ENCODE measurements at places on chromosomes 7 and 10.

DNA sequence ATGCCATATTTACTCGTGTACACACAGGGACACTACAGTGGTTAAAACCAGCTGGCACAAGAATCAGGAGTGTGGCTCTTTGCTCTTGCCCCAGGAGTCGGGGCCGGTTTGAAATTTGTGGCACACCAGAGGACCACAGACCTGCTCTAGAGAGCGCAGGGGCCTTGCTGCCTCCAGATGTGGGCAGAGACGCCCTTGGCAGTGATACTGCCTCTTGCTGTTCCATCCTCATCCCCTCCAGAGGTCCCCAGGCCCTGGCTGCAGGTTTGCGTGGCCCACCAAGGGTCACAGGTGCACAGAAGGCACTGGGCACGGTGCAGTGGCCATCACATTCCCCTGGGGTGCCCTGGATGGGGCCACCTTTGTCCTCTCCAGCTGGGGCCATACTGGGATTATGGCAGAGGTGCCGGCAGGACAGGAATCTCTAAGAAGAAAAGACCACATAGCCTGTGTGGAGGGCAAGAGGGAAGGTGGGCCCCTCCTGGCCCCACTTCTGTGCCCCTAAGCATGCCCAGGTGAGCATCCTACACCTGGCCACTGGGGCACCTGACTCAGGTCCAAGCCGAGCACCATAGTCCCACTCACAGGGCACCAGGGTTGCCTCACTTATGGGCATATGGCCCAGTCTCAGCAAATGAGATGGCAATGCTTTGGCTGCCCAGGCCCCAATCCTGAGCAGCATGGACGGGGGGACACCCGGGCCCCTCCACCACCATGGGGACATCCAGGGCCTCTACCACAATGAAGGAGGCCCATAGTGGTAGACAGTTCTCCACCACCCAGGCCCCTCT, 45.6 kb downstream of the FOXL3 start:
- DNase-seq, result no peak

DNA sequence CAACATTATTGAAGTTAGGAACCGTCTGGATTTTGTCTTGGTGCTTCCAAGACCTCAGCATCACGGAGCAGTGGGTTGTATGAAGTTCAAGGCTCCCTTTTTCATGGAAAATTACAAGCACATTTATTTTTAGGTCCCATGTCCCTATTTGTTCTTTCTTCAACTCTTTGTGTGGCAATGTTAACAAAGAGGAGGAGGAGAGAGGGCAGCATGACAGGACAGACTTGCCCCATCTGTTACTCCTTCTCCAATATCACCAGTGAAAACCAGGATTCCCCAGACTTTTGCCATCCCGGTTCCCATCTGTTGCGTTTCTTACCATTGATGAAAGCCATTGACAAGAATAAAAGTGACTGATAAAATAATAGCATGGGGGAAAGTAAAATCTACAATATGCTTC, 28.6 kb downstream of the EEPD1 start:
- DNase-seq, result no peak

GRCh38 chr10:91096274-91096673, 124.2 kb upstream of the PCGF5 start:
- no peak for DNase-seq

DNA sequence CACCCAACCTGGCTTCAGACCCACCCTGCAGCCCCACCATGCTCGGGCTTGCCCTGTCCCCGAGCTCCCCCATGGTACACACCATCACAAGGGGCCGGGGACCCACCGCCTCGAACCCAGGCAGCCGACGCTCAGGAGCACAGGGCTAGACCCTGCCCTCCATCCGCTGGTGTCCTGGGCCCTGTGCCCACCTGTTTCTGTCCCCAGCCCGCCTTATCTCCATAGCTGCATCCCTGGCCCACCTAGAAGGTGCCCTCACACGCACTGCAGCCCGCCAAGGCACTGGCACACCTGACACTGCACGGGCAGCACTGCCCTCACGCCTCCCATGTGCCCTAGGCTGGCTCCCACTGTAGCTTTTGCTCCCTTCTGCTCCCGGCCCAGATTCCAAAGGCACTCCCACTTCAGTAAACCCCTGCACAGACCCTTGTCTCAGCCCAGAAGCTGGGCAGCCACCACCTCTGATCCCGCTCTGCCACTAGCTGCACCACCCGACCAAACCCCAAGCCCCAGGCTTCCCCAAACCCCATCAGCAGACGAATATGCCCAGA, 17.1 kb downstream of the YKT6 start:
- no peak for DNase-seq

DNA sequence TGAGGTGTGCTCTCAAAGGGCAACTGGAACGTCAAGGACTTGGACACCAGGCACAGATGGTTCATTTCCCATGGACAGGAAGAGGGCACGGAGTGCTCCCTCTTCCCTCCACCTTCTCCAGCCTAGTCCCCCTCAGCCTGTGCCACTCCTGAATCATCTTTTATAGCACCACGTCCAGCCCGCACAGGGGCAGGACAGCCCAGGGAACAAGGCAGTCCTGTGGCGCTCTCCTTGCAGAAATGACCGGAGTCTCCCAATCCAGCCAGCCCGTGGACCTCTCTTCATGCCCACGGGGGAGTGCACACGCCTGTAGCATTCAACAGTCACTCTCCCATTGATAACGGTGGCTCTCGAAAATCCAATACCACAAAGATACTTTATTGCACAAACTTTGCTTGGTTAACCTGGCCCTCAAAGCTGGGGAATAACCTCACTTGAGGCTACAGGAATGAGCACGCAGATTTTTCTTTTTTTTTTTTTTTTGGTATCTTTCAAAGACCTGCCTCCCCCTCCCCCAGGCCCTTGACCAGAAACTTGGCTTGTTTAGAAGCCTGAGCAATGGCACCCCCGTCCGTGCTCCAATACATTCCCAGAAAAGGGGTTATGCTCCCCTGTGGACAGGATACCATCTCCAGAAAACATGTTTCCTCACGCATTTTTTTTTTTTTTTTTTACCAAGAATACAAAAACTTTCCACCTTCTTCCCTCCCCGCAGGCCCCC, 733 bp downstream of the PRKCQ start:
- DNase-seq, result no peak

GRCh38 chr7:94039368-94040035, 35.3 kb upstream of the BET1 start:
- DNase-seq, result no peak

GRCh38 chr7:141184532-141185190, 110.8 kb downstream of the TMEM178B start:
- DNase-seq, result no peak

DNA sequence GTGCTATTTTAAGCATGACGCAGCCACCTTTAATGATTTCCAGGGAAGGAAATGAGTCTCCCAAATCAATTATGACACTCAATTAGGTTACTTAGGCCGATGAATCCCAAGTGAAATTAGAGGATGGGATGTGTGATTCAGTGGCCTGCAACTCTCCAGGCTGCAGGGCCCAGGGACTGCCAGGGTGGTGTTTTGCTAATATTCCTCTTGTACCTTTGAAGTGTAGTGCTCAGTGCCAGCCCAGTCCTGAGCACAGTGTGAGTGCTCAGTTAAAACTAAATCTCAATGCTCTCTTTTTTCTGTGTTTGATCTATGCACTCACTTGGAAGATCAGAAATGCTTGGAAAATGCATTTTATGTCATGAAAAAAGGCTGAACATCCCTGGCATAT, 51.6 kb downstream of the SEM1 start:
- no peak for DNase-seq

DNA sequence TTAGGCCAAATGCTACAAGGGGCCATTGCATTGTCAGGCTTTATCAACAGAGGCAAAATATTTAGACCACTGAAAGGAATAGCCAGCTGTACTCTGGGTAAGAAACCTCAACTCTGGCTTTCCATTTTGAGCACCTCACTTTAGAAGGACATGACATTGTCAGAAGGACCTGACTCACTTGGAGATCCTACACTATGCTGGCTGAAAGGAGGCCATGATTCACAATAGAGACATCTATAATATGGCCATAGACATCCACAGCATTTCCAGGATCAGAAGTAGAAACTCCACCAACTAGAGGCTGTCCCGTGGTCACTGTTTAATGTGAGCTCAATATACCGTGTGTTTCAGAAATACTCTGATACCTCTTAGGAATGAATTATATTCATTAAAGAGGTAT, 140.9 kb downstream of the BTAF1 start:
- DNase-seq, result no peak

DNA sequence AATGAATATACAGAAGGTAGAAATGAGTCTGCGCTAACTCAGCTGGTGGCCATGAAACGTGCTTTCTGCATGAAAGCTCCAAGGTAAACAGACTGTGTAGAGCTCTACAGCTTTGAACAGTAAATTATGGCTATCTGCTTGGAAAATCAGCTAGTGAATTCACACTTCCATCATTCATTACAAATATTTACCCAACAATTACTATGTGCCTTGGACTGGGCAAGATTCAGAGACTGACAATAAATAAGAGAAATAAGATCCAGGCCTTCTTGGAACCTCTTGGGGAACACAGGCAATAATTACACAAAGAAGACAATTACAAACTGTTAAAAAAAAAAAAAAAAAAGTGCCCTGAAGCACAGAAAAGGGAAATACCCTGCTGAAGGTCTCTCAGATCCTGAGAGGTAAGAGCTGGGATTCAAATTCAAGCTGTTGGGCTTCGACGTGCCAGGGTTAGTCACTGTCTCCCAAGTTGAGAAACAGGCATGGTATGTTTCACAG, 15.8 kb downstream of the TSPAN12 start:
- DNase-seq, result no peak

DNA sequence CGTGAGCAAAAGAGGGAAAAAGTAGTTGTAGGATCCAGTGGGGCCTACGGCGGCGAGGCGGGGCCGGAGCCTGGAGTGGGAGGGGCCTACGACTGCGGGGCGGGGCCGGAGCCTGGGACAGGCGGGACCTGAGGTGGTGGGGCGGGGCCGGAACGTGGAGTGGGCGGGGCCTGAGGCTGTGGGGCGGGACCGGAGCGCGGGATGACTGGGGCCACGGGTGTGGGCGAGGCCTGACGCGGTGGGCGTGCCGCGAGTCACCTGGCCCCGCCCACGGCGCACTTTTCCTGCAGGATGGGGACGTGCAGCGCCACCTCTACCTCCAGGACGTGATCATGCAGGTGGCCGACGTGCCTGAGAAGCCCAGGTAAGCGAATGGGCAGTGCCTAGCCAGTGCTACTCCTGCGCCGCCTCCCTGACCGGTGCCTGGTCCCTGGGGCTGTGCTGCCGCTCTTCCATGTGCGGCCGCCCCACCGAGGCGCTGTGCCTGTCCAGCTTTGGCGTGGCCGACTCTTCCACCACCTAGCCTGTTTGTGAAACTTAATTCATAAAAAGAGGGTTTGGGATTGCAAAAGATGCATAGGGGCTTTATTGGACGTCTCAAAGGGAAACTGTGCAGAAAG, 496 bp downstream of the ZNF511 start:
- peak; percentile 65 for DNase-seq

GRCh38 chr10:65742906-65743305, 1182.9 kb upstream of the LRRTM3 start:
- no peak for DNase-seq

DNA sequence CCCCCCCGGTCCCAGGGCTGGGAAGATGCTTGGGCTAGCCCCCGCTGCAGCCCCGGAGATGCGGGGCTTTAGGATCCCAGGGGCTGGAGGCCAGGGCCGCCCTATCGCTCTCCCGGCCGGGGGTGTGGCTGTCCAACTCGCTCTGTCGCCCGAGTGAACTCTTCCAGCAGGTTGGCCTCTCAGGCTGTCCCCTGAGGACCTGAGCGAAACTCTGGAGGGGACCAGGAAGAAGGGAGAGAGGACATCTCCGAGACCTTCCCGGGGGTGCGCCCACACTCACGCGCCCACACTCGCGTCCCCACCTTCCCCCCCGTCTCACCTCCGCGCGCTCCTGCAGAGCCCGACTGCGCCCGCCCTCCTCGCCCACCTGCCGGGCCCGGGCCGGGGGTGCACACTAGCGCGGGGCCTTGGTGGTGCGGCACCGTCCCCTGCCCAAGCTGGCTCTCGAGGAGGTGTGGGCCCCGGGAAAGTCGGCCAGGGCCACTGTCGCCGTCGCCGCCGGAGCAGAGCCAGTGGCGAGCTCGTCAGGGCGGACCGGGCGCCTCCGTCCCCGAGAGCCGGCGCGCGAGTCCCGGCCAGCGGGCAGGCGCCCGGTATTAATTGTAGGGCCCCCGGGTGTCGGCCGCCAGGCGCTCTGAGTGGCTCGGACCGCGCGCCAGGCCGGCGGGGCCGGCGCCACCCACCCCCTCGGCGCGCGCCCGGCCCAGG, 101.7 kb upstream of the SVIL start:
- DNase-seq, result no peak

GRCh38 chr10:132328738-132329137, 3.3 kb upstream of the LRRC27 start:
- DNase-seq, result no peak

DNA sequence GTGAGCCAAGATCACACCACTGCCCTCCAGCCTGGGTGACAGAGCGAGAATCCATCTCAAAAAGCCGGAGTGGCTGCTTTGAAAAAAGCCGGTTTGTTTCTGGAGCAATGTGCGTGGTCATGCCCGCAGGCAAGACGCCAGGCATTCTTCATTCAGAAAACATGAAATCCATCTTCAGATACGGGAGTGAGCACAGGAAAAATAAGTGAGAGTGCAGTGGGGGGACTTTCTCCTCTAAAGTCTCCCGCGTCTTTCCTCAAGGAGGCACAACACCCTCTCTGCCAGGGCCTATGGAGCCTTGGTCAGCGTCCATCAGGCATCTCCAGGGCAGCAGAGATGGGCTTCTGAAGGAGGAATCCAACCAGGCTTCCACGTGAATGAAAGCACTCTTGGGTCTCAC, 62.3 kb upstream of the DGKI start:
- no peak for DNase-seq

DNA sequence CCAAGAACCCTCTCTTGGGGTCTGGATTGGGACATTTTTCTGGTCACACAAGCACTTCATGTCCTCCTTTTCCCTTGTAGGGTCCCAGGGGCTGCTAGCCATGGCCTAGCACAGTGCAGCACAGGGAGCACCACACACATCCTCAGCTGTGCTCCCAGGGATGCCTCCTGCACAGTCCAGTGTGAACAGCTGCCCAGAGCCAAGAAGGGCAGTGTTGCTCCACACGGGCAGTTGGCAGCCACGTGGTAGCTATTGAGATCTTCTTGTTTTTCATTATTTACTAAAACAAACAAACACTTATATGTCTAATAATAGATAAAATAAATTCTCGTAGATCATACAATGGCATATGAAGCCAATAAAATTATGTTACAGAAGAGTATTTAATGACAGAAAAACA, 13.9 kb upstream of the LANCL2 start:
- DNase-seq, result no peak

- DNase-seq, result no peak
Observed at GRCh38 chr10:65762311-65762710, 1163.5 kb upstream of the LRRTM3 start.
